CD14-positive monocyte (primary cell): ENCODE measurements at places on chromosomes 6 and 20.

DNA sequence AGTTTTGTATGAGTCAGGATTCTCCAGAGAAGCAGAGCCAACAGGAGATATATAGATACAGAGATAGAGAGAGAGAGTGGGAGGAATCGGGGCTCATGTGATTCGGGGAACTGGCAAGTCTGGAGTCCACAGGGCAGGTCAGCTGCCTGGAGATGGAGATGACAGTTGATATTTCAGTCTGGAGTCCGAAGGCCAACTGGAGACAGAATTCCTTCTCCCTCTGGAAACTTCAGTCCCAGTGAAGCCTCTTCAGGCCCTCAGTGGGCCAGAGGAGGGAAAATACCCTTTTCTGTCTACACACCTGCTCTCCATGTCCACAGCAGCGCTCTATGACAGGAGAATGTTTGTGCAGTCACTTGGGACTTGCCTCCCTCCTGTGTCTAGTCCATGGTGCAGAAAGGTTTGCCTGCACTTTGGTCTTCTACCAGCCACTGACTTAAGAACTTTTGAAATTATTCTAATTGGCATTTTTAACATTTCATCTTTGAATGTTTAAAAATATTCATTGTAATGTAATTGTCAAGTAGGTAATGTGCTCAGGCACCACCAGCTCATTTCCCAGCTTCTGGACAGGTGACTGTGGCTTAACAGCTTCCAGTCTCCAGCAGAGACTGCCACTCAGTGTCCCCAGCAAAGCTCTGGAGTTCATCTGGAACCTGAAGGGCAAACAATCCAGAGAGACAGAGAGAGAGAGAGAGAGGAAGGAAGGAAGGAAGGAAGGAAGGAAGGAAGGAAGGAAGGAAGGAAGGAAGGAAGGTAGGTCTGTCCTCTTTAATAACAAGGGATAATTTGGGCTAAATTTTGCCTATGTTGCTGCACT, 43.8 kb upstream of the AFDN start:
- no peak for DNase-seq

DNA sequence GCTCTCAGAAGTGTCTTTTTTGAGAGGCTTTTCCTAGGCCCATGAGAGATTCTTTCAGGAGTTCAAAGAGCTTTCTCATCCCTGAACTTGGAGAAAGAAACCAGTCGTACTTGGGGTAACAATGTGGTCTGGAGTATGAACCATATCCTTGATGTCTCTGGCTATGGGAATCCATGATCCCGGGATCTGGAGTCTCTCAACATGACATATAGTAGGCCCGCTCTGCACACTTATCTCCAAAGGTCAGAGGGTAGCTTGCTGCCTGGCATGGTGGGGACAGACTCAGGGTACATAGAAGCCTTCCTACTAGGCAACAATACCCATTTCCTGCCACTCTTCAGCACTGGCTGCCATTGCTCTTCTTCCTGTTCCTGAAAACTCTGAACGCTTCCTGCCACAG, 42.2 kb upstream of the NFATC2 start:
- DNase-seq, result no peak

DNA sequence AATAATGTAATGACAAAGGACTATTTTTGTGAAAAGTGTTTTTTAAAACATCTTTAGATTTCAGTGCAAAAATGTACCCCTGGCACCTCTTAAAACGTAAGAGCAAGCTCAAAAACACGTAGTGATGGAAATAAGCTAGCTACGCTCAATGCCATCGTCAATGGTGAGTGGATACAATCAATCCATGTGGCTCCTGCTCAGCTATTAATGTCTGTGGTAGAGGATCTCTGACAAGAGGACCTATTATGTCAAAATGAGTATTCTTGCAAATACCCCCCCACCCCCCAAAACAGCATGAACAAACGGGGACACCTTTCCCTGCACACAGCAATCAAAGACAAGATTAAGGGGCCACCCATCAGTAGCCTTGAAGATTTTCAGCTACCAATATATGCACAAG, 65.1 kb upstream of the PTGIS start:
- no peak for DNase-seq

DNA sequence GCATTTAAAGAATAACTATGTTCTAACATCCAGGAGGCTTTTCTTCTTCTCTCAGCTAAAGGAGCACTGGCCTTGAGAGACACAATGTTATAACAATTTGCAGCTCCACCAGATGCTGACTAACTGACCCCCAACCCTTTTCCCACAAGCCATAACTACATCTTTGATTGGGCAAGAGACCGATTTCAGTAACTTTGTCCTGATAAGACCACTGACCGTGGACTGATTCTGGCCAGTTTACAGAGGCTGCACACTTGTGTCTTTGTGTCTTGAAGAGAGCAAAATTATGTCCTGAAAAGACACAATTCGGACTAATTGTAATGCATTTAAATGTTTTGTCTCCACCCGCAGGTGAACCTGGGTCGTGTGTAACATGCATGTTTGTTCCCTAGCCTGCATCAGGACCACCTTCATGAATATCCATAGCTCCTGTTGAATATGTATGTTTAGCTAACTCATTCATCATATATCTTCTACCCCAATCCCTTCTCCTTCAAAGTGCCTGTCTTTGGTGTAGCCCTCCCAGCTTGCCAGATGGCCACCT, 22.3 kb downstream of the ABRACL start:
- no peak for DNase-seq

DNA sequence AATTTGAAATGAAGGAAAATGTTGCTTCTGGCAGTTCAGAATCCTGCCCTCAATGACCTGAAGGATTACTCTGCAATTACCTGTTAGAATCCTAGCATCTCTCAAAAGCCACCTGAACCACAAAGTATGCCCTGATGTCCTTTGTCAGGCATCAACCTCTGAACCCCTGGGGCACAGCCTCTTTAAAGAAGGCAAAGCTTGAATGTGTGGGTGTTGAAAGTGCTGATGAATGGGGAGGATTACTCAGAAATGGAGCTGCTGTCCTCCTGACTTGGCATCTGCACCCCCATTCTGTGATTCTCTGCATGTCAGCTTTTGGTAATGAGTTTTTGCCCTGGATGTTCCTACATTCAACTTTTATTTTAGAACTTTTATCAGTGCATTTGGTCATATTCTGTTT, 179.2 kb downstream of the PKHD1 start:
- DNase-seq, result no peak

DNA sequence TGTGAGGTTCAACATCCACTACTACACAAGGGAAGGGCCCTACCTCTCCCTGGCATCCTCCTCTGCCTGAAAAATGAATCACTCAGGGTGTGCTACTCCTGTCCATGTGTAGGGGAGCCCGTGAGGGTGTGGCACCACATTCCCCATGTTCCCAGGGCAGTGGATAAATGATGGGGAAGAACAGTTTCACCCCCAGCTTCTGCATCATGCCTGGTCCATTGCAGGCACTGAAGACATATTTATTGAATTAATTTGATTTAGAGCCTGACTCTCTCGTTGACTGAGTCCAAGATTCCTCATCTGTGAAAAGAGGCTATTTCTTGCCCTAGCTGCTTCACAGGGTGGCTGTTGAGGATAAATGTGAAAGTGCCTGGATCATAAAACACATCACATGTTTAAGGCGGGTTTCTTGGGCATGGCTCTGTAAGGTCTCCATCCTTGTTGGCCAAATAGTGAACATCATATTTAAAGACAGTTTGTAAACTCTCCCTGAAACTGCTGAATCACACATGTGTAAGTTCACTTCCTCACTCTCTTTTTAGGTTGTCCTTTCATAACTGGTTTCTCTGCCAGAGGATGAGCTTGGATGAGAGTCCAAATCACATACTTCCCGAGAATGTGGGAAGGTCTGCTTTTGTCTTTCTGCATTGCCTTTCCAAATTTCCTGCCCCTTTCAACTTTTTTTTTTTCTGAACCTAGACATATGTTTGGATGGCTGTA, 79.7 kb upstream of the FYN start:
- DNase-seq, result peak; percentile 79
